ENCODE measurements at places on chromosomes 1 and 21. TPM values are rescaled to one million over a fixed set of nuclear protein-coding genes. Genes with fewer than 3 reads are reported as not detected.

Gene HUNK
- polyA plus RNA-seq, result 13.2 TPM

Gene LEMD1
- not detected for polyA plus RNA-seq

Gene PLPP3
- polyA plus RNA-seq, result 41.3 TPM

Gene GPATCH2
- polyA plus RNA-seq, result 11.8 TPM

Gene MPZL1
- 136 TPM for polyA plus RNA-seq

Gene DENND2C
- polyA plus RNA-seq, result 1.1 TPM

Gene SPATC1L
- polyA plus RNA-seq, result 69.2 TPM

Gene LIN28A
- polyA plus RNA-seq, result 3.4 TPM

Gene SPRR1A
- polyA plus RNA-seq, result not detected

Gene TAF5L
- polyA plus RNA-seq, result 3.2 TPM

Measured in cardiac muscle cell (in vitro differentiated cells and primary cell).